Activated naive CD4-positive, alpha-beta T cell (primary cell): ENCODE measurements at places on chromosomes 13 and 19.

DNA sequence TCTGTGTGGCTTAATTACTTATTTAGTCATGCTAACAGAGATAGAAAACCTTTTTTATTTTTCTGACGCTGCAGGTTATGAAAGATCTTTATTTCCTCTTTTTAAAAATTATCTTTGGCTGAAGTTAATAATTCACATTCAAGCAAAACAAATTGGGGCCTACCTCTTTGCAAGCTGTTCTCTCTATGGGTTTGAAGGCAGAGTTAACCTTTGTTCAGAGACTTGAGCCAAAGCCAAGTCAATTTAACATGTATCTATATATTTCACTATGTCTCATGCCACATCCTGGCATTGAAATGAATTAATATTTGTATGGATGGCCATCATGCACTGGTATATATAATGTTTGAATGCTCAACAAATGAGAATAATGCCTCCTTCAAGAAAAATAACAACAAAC is 677.3 kb upstream of the GPC6 start:
- no peak for DNase-seq

- no peak for DNase-seq
Observed at GRCh38 chr19:13860679-13861391, 16.1 kb upstream of the NANOS3 start.

DNA sequence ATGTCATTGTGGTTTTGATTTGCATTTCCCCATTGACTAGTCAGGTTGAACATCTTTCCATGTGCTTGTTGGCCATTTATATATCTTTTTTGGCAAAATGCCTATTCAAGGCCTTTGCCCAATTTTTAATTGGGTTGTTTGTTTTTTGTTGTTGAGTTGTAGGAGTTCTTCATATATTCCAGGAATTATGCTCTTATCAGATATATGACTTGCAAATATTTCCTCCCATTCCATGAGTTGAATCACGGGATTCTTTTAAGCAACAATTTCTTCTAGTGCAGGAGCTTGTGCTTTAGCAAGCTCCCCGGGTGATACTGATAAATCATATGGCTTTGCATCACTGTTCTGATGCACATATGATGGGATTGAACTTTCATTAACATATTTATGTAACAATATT is 47.0 kb upstream of the FLT1 start:
- no peak for DNase-seq

DNA sequence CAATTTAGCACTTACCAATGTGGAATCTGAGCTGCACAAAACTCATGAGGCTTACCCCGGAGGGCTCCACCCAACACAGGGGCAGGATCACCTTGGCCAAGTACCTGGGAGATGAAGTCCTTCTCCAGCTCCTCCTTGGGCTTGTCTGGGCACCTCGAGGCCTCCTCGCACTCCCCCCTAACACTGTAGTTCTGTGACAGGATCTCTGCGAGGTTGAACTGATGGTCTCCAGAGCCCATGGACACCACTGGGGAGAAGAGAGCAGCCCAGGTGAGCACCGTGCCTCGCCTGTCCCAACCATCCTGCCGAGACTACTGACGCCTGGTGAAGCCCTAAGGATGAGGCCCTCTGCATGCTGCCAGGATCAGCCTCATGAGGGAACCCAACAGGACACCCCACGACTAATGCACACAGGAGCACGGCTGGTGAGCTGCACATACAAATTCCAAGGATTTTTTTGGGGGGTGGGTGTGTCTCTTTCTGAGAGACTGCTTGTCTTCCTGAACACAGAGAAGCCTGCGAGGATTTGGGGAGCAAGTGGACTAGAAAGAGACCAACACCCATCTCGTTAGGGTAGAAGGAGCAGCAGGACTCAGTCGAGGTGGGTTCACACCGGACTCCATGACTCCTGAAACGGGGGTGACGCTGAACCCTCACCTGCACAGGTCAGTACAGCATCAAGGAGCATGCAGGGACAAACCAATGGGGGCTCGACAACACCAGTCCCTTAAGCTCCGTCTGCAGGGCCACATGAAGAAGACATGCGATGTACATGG is 10.1 kb downstream of the MIER2 start:
- DNase-seq: no peak

DNA sequence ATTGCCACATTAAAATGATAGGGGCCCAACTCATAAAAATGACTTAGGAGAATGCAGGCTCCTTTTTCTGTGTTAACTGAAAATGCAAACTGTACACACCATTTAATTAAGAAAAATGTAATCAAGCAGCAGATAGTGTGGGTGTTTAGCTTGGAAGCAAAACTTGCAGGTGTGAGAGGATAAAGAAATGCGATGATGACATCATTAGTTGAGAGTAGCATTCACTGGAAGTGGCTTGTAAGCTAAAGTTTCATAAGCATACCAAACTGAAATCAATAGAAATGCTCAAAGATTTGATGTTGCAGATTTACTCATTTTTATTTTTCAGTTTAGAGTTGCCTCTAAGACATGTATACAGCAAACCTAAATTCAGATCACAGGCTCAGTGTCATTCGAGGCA is 86.6 kb downstream of the PRR20E start:
- DNase-seq: no peak

DNA sequence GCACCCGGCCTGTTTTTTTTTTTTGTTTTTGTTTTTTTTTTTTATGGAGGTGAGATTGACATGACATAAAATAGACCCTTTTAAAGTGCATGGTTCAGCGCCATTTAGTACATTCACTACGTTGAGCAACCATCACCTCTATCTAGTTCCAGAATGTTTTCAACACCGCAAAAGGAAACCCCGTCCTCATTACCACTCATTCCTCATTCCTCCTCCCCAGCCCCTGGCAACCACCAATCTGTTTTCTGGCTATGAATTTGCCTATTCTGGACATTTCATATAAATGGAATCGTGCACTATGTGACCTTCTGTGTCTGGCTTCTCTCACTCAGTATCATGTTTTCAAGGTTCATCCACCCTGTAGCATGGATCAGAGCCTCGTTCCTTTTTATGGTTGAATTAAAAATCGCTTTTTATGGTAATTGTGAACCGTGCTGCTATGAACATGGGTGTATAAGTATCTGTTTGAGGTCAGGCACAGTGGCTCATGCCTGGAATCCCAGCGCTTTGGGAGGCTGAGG is 9.9 kb upstream of the ADGRE5 start:
- no peak for DNase-seq

- no peak for DNase-seq
Observed at GRCh38 chr13:97067017-97067895, 73.0 kb upstream of the OXGR1 start.

DNA sequence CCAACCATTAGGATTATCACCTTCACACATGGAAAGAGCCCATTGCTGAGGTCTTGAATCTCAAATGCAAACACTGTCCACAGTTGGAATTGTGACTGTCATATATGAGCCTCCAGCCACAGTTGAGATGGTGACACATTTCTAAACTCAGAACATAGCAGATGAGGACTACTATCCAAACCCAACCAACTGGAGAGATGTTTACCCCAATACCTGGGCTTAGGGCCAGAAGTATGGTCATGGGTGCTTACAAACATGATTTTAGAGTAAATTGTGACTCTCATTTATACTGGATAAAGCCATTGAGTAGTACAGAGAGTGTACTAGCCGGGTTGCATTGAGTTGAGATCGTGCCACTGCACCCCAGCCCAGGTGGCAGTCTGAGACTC is 14.0 kb upstream of the ZNF681 start:
- no peak for DNase-seq
